ENCODE measurements at places on chromosomes 2 and 18.

- no peak for DNase-seq
Measured at GRCh38 chr18:68721681-68722583, 7.0 kb upstream of the TMX3 start.

GRCh38 chr18:22260208-22260820 lies 90.9 kb downstream of the GATA6 start:
- no peak for DNase-seq

DNA sequence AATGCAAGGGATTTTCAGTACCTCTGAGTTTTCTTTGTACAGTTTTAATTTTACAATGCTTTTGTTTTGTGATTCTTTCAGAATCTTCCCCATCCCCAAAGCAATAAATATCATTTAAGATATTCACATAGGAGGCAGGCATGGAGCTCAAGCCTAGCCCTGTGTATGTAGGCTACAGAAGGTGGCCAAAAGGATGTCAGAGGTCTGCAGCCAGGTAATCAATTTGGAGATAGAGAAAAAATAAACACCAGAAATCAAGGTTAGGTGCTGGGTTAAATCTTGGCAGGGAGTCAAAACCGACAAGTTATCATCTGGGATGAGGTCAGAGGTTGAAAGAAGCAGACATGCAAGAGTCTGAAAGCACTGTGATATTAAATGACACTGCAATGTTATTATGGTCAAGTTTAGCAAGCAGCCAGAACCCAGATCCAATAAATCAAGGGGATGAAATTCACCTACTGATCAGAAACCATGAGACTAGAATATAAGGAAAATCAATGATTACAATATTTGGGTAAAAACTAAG lies 45.1 kb upstream of the LRP1B start:
- no peak for DNase-seq

- no peak for DNase-seq
Measured at GRCh38 chr2:19274439-19274838, 84.0 kb downstream of the OSR1 start.

DNA sequence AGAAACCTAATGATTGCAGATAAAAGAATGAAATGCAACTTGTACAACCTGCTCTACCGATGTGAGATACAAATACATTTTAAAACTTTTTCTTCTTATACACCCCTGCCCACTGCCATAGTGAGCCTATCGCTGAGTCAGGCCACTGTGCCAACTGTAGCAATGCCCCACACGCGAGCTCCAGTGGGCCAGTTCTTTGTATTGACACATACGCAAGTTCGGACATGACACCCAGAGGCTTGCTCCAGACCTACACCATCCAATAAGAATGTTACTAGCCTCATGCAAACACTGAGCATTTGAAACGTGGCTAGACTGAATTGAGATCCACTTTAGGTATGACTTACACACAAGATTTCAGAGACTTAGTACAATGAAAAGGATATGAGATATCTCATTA lies 340.1 kb downstream of the ARHGAP15 start:
- DNase-seq = no peak

- no peak for DNase-seq
Measured at GRCh38 chr2:231701456-231702373, 6.6 kb upstream of the PTMA start.

GRCh38 chr18:13614641-13615288 lies 111.6 kb downstream of the FAM210A start:
- DNase-seq = no peak

GRCh38 chr2:238954841-238955591 lies 107.1 kb downstream of the TWIST2 start:
- no peak for DNase-seq

DNA sequence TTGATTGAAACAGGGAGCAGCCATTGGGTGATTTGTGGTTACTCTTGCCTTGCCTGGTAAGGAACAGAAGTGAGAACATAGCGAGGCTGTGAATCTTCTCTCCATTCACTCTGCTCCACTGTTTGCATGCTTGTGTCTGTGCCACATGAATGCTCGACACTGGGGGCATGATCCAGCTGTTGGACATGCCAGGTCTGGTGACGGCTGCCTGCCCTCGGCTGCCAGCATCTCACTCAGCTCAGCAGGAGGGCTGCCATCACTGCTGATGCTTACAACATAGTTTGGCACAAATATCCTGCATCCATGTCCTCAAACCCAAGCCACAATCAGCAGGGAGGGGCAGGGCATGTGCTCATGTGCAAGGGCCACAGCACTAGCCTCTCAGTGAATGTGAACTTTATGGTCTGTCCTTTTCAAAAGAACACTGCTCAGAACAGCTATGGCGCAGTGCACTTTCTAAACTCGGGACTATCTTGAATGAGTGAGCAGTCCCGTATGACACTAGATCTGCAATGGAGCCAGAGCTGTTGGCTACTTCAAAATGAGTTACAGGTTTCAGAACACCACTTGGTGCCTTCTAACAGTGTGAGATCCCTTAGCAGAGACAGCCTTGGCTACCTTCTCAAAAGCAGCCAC lies 126.3 kb downstream of the NRP2 start:
- DNase-seq = no peak

DNA sequence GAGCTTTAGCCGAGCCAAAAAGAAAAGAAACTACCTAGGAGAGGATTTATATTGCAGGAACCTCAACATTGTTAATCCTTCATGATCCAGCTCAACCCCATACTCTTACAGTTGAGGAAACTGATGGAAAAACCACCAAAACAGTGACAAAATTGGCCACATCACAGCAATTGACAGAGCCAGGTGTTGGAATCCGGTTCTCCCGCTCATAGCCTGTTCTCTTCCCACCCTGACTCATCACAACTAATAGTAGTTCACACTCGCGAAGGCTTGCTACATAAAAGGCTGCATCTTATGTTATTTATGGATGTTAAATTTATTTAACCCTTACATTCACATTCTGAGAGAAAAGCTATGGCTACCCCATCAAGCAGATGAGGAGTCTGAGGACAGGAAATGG lies 33.7 kb downstream of the SLC9A4 start:
- DNase-seq = no peak

DNA sequence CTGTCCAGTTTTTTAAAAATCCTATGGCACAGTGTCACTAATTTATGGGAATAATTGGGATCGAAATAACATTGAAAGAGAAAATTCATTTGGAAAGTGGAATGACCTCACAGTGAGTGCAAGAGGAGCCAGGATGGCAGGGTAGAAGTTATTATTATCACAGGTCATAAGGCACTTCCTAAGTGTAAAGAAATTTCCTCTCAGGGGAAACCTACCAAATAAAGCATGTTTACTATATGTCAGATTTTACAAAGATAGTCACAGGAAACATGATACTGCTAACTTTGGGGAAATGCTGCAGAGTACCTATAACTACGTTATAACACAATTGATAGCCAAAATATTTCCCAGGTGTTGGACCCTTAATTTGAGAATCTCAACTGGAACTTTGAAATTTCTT lies 226.3 kb upstream of the SMAD7 start:
- no peak for DNase-seq

DNA sequence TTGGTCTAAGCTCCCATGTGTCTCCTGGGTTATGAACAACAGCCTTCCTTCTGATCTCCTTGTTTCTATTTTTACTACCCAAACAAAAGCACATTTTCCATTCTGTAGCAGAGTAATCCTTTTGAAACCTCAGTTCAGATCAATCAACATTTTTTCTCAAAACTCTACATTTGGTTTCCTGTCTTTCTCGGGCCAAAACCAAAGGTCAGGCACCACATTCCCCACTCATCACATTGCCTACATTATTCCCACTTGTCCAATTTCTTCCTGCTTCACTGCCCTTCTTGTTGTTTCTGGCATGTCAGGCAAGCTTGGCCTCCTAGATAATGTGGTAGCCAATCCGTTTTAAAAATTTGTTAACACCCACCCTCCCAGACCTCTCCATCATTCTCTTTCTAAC lies 196.8 kb downstream of the PPP1R1C start:
- DNase-seq = no peak

- DNase-seq = no peak
Measured at GRCh38 chr2:159695795-159696448, 16.4 kb upstream of the MARCHF7 start.

- no peak for DNase-seq
Measured at GRCh38 chr18:49431165-49431962, 29.1 kb downstream of the DYM start.

DNA sequence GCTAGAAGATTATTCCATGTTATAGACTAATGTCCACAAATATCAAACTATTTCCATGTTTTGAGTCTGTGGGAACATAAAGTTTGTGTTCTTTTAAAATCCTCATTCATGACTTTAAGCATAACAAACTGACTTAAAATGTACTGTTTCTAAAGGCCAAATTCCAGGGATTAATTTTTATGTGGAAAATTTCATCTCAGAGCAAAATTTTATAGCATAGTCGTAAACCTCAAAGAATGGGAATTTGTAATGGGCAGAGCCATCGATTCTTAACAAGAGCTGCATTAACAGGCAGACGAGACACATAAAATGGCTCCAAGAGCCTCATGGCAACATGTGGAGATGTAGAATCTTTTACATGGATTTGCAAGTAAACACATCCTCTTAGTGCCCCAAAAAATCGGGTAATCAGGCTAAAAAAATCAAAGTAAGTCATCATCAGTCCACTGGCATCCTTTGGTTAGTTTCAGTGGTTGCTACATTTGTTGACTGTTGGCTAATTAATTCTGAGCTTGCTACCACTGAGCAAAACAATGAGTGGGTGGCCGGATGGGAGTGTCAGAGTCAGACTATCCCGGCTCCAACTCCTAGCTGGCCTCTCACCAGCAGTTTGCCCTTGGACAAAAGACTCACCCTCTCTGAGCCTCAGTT lies 119.6 kb downstream of the FAM210A start:
- DNase-seq = no peak

DNA sequence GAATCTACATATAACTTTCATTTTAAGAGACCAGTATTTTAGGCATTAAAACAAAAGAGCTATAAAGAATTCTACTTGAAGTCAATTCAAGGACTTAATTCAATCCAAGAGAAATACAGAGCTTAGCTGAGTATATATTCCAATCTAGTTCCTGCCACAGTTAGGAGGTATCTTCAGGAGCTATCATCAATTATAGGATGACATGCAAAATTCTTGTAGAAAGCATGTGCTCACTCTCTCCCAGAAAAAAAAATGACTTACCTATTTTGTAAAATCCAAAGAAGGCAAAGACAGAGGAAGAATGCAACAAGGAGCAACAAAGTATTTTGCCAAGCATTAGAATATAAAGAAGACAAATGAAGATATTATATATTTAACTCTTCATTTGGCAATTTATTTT lies 31.8 kb upstream of the CFAP36 start:
- no peak for DNase-seq

- DNase-seq = no peak
Measured at GRCh38 chr2:42364658-42365057, 3.6 kb upstream of the COX7A2L start.

- DNase-seq = no peak
Measured at GRCh38 chr2:237022533-237022932, 63.2 kb upstream of the COPS8 start.

- DNase-seq = no peak
Measured at GRCh38 chr18:46322941-46323340, 218.8 kb downstream of the HAUS1 start.

- DNase-seq = no peak
Measured at GRCh38 chr2:165601065-165601830, 131.8 kb downstream of the CSRNP3 start.

- DNase-seq = no peak
Measured at GRCh38 chr2:42359304-42359964, 1.6 kb downstream of the COX7A2L start.

GRCh38 chr2:180759631-180760030 lies 220.8 kb upstream of the UBE2E3 start:
- DNase-seq = no peak

DNA sequence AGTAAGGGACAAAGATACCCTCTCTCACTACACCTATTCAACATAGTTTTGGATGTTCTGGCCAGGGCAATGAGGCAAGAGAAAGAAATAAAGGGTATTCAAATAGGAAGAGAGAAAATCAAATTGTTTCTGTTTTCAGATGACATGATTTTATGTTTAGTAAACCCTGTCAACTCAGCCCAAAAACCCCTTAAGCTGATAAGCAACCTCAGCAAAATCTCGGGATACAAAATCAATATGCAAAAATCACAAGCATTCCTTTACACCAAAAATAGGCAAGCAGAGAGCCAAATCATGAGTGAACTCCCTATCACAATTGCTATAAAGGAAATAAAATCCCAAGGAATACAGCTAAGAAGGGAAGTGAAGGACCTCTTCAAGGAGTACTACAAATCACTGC lies 1130.7 kb upstream of the PIK3C3 start:
- DNase-seq = no peak

GRCh38 chr18:71238974-71239624 lies 950.3 kb downstream of the SOCS6 start:
- no peak for DNase-seq

DNA sequence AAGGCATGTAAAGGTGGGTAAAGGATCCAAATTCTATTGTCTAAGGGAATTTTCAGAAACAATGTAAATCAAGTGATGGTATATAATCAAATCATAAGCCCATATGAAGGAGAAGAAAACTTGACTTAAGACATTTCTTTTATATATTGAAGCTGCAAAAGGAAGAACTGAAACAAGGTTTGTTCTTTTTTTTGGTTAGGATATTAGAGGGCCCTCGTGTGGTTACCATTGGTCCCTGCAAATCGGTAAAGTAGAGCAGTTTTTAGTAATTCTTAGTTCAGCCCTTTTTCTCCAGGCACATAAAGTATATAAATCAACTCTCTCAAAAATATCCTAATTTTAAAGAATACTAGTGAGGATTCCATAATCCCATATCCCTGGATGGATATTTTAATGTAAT lies 105.6 kb upstream of the STK17B start:
- DNase-seq = no peak

- DNase-seq = no peak
Measured at GRCh38 chr2:12771154-12771553, 54.4 kb downstream of the TRIB2 start.

- DNase-seq = no peak
Measured at GRCh38 chr2:169185711-169186110, 116.3 kb downstream of the DHRS9 start.

GRCh38 chr2:137168552-137168951 lies 403.2 kb downstream of the THSD7B start:
- no peak for DNase-seq

GRCh38 chr2:69893684-69894551 lies at the start of gene SNRNP27:
TSS of gene SNRNP27 (plus strand) at chr2:69893956. CDS start at chr2:69893985, 29 bp downstream.
- peak; percentile 57 for DNase-seq

GRCh38 chr18:5057386-5058348 lies 139.4 kb downstream of the AKAIN1 start:
- DNase-seq = peak; percentile 15

- DNase-seq = no peak
Measured at GRCh38 chr2:147198651-147199171, 646.1 kb upstream of the ACVR2A start.

- DNase-seq = no peak
Measured at GRCh38 chr18:48171490-48172188, 237.5 kb downstream of the ZBTB7C start.

GRCh38 chr2:236619910-236620612 lies 50.4 kb downstream of the ACKR3 start:
- DNase-seq = no peak

DNA sequence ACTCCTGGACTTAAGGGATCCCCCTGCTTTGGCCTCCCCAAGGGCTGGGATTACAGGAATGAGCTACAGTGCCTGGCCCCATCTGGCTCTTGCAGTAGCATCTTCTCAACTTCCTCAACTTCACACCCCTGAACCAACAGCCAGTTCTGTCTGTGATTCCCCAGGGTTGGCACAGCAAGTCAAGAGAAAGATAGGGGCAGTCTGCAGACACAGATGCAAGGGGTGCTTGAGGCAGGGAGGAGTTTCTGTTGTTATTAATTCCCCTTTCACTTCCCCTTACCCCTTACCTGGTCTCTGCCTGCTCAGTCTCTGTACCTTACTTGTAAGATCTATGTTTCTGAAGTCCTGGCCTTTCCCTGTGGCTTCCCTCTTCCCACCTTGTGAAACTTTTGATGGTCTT lies 54.1 kb upstream of the MEX3C start:
- no peak for DNase-seq

GRCh38 chr18:55000529-55000928 lies 41.3 kb upstream of the CCDC68 start:
- DNase-seq = no peak

Measured in activated CD8-positive, alpha-beta memory T cell treated with anti-CD3 and anti-CD28 coated beads for 1 hour (primary cell).